Stimulated activated CD8-positive, alpha-beta memory T cell treated with anti-CD3 and anti-CD28 coated beads, Interleukin-15, amount 100 ng/mL, for 24 hours (primary cell): ENCODE measurements at places on chromosomes 7 and 10.

DNA sequence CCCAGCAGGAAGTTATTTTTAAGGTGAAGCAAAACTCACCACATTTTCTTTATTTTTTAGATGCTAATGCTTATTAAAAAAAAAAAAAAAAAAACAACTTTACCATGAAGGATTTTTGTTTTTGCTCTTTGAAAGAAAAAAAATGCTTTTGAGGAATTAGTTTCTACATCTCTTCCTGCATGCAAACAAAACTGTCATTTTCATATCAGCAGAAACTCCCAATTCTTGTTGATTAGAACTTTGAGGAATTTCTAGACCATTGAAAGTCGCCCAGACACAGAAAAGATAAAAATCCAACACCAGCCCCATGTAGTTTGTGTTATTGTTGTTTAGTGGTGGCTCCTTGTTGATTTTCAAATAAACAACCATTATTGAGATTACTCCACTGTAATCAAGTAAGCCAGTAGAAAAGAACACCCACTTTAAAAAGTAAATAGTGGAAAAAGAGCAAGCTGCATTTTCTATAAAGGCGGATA is 14.3 kb downstream of the SKIDA1 start:
- DNase-seq, result no peak

- no peak for DNase-seq
These were observed 9.6 kb downstream of the TMEM176B start for GRCh38 chr7:150790416-150791075.

GRCh38 chr10:133199992-133200611 is 29.9 kb upstream of the UTF1 start:
- no peak for DNase-seq

GRCh38 chr7:141074997-141075396 is 1.1 kb downstream of the TMEM178B start:
- DNase-seq, result no peak

DNA sequence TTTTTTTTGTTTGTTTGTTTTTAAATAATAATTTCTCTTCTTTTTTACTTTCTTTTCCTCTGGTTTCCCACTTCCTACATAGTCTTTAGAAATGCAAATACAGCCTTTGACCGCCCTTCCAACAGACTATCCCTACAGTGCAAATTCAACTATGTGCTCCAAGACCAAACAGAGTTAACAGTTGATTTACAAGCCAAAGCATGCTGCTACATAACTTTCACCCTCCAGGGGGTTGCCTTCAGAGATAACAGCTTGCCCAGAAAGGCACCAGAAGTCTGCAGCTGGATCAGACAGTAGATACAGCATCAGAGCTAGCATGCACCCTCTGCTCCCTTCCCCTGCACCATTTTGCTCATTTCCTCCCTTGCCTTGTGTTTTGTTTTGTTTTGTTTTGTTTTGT is 539.0 kb downstream of the ZWINT start:
- DNase-seq, result no peak

GRCh38 chr7:141664450-141664849 is 37.5 kb downstream of the DENND11 start:
- DNase-seq, result no peak

DNA sequence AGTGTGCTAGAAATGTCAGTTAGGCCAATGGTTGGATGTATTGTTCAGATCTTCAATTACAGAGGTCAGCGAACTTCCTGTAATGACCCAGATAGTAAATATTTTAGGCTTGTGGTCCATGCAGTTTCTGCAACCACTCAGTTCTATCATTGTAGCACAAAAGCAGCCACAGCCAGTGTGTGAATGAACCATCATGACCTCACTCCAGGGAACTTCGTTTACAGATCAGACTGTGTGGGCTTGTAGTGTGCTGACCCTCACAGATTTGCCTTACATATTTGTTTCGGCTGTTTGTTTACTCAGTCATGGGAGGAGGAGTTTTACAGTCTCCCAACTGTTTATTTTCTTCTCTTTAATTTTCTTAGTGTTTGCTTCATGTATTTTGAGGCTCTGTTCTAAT is 55.4 kb downstream of the LANCL2 start:
- DNase-seq, result no peak

GRCh38 chr7:81788246-81788645 is 18.4 kb upstream of the HGF start:
- no peak for DNase-seq

- DNase-seq, result no peak
These were observed 16.8 kb downstream of the OCM2 start for GRCh38 chr7:97973206-97973658.

GRCh38 chr7:1447551-1448244 is 11.6 kb downstream of the MICALL2 start:
- DNase-seq, result no peak

DNA sequence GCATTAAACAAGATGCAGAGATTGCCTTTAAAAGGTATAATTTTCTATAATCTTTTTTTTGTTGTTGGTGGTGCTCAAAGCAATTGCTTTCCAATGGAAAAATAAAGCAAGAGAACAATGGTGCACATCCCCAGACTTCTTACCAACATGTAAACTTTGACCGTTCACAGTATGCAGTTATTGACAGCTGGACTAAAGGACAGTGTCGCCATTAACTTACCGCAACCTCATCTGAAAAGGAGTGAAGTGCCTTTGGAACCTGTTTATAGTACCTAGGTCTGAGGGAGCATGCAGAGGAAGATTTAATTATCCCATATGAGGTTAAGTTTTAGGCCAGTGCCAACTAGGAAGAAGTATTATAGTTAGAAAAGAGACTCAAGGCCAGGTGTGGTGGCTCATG is 654.5 kb downstream of the PARD3 start:
- DNase-seq, result no peak

DNA sequence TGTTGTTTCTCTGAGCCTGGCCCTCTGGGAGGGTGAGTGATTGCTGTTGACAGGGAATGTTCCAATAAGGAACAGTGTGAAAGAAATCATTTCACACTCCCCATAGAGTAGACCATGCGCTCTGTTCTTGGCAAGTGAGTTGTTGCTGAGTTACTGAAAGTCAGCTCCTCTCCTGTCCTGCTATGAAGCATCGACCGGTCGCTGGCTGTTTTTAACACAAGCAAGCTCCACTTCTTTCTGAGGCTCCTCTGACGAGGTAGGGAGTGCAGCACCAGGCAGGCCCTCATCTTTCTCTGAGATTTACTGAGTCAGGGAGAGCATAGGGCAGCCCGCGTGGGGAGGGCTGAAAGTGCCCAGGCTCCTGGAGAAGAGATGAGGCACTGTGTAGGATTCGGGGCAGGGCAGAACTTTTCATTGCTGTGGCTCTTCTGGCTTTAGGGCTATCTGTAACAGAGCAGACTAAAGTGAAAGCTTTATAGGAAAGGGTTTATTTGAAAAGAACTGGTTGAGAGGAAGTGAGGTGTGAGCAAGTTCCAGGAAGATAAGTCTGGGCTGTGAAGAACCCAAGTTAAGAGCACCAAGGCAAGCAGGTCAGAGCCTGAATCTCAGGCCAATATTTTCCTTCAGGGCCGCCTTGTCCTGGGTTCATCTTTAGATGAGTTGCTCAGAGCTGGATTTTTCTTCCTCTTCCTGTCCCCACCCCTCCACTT is 332.2 kb downstream of the CCSER2 start:
- no peak for DNase-seq

DNA sequence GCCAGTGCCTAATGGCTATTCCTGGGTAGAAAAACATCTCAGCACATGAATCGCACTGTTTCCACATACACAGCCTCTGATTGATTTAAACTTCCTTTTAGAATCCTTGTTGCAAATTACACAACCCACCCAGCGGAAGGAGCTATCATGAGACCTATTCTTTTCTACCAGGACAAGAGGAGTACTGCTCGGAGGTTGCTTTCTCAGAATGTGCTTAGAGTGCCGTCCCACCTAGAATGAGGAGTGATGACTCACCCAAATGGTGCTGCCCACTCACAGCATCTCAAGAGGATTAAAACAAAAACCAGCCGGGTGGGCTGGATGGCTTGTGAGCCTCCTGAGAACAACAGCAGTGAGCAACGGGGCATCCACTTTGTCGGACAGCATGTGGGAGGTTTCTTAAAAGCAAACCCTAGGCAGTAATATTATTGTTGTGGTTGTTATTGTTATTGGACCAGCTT is 128.9 kb downstream of the DGKI start:
- no peak for DNase-seq

DNA sequence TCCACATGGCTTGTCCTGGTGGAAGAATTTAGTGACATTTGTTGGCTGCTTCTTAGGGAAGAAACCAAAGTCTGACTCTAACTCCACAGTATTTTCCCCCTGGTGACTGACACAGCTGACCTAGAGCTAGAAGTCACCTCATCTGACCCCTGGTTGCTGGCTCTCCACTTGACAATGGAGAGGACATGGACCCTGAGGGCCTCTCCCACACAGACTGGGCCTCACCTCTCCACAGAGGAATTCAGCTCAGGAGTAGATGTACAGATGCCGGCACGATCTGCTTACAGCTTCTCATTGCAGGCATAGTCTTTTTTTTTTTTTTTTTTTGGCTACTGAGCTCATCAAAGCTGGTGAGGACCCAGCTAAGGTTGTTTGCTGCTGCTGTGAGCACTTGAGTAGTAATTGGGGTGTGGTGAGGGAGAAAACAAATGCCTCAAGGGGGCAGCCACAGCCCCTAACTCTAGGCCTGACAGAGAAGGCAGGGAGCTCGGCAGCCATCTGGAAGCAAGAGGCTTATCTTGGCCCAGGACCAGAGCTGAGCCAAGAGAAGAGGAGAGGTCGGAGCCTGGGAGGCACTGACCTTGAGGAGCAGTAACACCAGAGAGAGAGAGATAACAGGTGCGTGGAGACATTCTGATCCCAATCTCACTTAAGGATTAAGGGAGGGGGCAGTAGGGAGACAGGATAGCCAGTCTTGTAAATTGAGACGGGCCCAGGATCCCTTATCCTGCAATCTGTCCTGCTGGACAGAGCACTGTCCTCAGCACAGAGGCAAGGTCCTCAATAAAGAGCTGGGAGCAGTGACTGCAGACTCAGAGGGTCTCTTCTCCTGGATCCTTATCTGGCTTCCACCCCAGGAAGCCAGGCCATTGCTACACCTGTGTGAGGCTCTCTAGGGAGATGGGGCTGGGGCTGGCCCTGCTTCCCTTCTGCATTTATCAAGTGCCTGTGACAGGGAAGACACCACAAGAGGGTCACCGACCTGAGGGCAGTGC is 9.4 kb downstream of the PRSS58 start:
- DNase-seq, result no peak

- DNase-seq, result no peak
These were observed 23.0 kb downstream of the ZNF518A start for GRCh38 chr10:96153070-96153469.

GRCh38 chr7:127411176-127411575 is 18.7 kb upstream of the ZNF800 start:
- no peak for DNase-seq

DNA sequence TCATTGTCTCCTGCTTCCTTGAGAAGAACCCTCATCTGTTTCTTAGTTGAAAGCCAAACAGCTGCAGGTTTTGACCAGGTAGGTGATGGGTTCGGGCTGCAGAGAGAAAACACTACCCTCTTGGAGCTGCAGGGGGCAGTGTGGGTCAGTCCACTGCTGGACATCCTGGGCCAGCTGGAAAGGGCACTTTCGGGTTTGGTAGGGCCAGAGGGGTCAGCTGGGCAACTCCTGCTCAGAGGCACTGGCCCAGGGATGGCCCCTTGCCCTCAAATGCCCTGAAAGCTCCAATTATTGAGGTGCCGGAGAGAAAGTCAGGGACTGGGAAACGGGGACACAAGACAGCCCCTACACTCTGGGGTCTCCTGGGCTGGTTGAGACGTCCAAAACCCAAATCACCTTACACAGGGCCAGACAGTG is 90.7 kb downstream of the MKI67 start:
- DNase-seq, result peak; percentile 31

GRCh38 chr7:115494529-115495147 is 535.9 kb downstream of the TFEC start:
- no peak for DNase-seq

DNA sequence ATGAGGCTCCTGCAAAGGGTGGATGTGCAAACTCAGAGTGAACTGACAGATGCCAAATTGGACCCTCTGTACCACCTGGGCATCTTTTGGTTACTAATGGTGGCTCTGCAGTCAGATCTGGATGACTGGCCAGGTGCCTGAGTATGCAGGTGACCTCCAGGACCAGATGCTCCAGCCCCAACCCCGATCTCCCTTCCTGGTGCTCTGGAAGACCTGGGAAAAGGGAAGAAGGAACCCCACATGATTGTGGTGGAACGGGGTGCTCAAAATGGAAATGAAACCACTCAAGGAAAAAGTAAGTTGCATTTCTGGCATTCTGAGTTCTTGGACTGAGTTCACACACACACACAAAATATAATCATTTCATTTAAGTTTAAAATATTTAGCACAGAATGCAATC is 9.8 kb upstream of the AEBP1 start:
- no peak for DNase-seq

GRCh38 chr10:43065761-43066160 is 11.1 kb upstream of the RET start:
- no peak for DNase-seq

- DNase-seq, result no peak
These were observed 223.2 kb downstream of the FANK1 start for GRCh38 chr10:126119599-126119998.

DNA sequence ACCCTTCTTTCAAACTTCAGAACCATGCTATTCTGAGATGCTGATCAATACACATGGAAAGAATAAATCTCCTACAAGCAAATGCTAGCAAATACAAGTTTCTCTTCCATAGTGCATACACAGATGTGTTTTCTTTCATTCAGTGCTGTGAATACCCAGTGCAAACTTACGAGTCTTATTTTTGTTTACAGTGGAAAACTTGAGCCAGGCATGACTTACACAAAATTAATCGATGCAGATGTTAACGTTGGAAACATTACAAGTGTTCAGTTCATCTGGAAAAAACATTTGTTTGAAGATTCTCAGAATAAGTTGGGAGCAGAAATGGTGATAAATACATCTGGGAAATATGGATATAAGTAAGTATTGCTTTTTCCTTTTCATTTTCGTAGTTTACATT is 48.8 kb downstream of the PNLIPRP3 start:
- no peak for DNase-seq

DNA sequence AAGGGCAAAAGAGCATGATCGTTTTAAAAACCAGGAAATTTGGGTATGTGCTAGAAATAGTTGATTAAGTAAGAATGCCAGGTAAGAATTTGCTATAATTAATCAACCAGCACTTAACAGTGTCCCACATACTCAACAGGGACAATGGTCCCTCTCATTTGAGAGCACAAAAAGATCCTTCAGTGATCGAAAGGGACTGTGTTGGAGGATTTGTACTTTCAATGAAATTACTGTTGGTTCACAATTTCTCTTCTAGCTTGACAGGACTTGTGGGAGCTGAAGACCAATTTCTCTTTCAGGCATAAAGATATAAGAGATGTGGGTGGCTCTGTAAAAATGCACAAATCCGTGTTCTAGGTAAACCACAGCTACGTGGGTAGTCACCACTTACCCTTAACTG is 12.5 kb upstream of the PLEKHS1 start:
- DNase-seq, result no peak

DNA sequence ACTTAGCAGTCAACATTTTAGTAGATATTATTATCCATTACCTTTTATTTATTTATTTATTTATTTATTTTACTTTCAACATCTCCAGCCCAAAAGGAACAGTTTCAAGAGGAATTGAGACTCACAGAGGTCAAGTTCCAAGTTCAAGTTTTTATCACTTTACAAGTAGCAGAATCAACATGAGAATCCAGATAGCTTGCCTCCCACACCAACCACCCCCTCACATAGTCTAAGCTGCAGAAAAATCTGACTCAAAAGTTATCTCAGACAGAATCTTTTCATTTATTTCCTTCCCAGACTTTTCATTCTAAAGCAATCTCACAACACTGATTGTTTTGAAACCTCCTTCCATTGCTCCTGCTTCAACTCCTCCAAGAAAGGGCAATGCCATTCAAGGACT is 129.6 kb downstream of the GRM3 start:
- no peak for DNase-seq
